ENCODE measurements at places on chromosomes 11 and 22.

- no peak for DNase-seq
Measured at GRCh38 chr22:48670731-48671130, 1156.9 kb downstream of the BRD1 start.

DNA sequence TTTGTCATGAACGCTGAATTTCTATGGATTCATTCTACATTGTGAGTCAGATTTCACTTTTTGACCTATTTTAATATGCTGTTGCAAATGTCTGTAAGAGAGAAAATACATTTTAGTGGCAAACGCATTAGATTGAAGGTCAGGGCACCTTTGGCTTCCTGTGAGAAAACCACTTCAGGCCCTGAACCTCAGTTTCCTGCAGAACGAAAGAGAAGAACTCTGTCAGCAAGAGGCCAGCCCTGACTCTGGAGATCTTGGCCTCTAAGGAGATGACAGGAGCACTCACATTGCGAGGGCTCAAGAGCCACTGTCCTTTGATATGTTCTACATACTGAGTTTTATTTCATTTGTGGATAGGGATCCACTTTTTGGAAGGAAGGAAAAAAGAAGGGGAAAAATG, 83.6 kb downstream of the KCNJ1 start:
- no peak for DNase-seq

DNA sequence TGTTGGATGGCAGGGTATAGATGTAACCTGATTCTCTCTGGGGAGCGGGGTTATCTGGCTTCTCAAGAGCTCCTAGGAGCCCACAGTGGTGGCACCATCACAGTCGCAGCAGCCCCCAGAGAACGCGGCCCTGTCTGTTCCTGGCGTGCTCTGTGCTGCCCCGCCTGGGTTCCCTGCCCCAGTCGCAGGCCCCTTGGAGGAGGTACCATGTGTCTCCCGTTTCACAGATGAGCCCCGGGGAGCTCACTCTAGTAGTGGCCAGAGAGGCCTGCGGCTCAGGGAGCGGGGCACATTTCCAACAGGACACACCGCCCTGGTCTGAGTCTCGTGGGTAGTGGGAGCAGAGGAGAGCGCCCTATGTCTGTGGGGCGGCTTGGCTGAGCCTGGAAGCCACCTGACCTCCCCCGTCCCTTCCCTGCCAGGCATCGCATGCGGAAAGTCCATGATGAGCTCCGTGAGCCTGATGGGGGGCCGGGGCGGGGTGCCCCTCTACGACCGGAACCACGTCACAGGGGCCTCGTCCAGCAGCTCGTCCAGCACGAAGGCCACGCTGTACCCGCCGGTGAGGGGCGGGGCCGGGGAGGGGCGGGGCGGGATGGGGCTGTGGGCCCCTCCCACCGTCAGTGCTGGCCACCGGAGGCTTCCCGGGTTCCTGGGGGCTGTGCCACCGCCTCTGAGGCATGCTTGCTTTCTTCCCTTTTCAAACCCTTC, 21.0 kb upstream of the PPP6R3 start:
- DNase-seq = no peak

GRCh38 chr11:87465716-87466115, 428.0 kb downstream of the TMEM135 start:
- no peak for DNase-seq

DNA sequence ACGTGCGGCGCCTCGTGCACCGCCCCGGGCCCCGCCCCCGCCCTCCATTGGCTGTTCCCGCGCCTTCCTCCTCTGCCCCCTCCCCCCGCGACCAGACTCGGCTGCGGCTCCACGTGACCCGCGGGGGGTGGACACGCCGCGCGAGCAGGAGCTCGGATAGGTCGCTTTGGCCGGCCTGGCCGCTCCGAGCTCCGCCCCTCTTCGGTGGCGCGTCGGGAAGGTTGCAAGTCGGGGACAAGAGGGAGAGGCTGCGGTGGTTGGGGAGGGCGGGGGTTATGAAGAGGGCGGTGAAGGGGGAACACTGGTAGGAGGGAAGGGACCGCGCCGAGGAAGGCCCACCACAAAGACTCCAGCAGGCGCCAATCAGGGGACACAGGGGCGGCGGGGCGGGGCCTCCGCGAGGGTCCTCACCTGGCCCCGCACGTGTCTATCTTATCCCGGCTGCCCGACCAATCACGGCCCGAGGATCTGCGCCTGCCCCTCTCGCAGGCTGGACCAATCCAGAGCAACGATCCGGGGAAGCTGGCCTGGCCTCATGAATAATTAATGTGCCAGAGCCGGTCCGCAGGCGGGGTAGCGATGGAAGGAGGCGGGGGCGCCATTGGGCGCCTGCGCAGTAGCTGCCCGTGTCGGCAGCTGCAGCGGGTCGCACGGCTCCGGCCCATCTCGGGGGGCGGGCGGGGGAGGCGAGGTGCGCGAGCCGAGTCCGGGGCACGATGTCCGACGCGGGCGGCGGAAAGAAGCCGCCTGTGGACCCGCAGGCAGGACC, at the start of gene TEF:
TSS of gene TEF (plus strand) at position 614 of the 769 bp plus-strand sequence. CDS start at position 717, 103 bp downstream.
- DNase-seq = peak; percentile 99

DNA sequence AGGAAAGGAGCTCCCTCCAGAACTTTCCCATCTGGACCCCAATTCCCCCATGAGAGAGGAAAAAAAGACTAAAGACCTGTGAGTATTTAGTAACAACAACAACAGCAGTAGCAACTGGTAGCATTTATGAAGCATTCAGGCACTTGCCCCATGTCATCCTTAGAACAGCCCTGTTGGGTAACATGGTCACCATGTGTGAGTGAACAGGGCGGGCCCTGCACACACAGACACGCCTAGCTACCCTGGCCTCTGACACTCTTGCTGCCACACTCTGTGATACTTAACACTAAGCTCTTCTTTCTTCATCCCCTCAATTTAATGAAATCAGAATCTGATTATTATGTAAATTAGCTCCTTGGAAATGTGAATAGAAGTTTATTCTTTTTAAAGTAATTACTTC, 26.1 kb upstream of the SLC25A18 start:
- peak; percentile 40 for DNase-seq

GRCh38 chr11:9626496-9627394, 37.1 kb upstream of the SWAP70 start:
- DNase-seq = no peak

- no peak for DNase-seq
Measured at GRCh38 chr22:24707470-24707801, 67.1 kb downstream of the PIWIL3 start.

GRCh38 chr11:65129649-65130441, 4.5 kb downstream of the SYVN1 start:
- DNase-seq = no peak

- peak; percentile 94 for DNase-seq
Measured at GRCh38 chr11:102798012-102798746, at the start of gene MMP1. Gene MMP1 (minus strand): TSS chr11:102798160. CDS start chr11:102798092, 68 bp downstream.

DNA sequence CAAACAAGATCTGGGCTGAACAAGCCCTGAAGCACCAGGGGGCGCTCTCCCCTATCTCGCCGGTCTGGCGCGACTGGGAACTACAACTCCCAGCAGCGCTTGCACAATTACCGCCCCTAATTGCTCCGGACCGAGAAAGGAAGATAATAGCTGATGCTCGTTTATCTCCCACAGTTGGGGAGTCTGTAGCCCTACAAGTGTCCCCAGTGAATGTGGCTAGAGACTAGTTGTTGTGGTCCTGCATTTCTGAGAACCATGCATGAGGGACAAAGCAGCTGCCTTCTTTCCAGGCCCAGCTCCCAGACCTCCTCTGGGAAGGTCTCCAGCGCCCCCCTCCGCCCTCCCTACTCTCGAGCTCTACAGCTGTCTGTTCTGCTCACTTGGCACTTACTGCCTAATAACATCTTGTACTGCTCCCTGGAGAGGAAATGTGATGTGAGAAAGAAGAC, 34.4 kb downstream of the NRXN2 start:
- peak; percentile 81 for DNase-seq

DNA sequence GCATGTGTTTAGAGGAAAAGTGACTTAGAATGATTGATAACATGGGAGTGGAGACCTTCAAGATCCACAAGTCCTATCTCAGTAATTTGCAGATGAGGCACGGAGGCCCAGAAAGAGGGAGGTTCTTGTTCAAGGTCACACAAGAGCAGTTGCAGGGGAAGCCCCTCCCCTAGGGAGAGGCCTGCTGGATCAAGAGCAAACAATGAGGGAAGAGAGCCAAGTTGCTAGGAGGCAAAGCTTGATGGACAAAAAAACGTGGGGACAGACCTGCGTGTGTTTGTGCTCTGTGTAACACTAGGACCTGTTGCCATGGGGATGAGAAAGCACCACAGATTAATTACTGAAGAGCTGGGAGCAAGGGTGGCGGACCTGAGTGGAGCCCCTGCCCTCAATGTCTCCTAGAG, 6.4 kb upstream of the MFRP start:
- no peak for DNase-seq

DNA sequence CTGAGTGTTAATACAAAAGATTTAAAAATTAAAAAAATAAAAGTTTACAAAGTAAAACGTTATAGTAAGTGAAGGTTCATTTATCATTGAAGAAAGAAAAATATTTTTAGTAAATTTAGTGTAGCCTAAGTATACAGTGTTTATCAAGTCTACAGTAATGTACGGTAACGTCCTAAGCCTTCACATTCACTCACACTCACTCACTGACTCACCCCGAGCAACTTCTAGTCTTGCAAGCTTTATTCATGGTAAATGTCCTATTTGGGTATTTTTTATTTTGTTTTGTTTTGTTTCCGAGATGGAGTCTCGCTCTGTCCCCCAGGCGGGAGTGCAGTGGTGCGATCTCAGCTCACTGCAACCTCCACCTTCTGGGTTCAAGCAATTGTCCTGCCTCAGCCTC, 8.8 kb downstream of the CASTOR1 start:
- DNase-seq = peak; percentile 27

DNA sequence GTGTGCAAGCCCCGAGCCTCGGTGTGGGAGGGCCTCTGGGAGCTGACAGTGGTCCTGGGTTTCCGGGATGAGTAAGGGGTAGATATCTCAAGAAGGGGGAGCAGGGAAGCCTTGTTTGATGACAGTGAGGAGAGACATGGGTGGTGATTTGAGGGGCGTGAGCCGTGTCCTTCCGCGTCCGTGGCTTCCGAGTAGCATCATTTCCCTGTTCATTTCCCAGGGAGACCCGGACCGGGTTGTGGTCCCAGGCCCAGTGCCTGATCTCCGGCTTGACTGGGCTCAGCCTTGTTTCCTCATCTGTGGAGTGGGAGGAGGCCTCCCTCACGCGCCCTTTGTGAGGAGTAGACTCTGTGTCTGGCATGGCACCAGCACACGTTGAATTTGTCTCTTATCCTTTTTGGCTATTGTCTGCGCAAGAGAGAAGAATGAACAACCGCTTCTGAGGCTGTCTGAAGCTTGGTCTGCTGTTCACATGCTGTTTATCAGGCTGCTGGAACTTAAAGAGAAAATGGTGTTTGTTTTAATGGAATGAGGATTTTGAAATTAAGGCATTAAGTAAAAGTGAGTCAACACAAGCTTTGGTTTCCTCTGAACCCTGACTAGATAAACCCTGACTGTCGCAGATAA, 348.5 kb downstream of the TBC1D22A start:
- DNase-seq = no peak

DNA sequence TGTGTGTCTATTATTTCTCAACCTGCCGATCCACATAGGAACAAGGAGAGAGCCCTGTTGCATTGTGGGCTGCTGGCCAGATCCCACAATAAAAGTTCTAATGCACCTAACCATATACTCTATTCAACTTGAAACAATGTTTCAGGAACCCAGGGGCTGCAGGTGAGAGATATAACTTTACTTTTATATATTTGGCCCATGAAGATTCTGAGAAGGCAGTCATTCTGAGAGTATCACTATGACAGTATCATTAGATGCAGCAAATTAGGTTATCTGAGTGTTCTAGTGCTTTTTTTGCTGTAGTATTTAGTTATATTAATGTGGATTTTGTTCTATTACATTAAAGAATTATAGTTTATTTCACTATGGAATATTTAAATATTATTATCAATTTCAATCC, 655.1 kb upstream of the ARHGAP42 start:
- no peak for DNase-seq

DNA sequence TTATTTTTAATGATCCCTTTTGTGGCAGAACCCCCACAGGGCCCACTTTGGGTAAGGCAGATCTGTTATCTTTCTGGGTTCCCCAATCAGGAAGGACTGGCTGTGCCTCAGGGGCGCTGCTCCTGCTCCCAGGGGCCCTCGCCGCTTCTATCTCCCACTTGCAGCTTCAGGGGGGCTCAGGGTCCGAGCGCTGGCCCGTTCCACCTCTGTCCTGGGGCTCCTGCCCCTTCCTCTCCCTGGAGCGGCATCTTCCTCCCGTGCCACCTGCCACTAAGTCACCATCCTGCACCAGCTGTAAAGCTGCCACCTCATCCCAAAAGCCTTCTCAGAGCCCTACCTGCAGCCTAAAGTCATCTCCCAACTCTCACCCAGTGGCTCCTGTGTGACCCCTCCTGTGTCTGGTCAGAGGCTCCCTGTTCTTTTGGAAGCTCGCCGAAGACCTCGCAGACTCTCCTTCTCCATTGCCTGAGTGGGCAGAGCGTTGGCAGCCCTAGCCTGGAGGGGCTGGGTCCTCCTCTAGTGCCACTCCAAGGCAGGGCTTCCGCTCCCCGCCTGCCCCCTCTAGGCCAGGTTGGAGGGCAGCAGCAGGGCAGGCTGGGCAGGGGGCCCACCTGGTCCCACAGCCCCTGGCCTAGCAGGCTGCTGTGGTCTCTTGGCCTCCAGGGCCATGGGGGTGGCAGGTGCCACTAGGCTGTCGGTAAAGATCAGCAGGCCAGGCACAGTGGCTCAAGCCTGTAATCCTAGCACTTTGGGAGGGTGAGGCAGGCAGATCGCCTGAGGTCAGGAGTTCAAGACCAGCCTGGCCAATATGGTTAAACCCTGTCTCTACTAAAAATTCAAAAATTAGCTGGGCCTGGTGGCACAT, 106.7 kb downstream of the MORC2 start:
- DNase-seq = no peak

DNA sequence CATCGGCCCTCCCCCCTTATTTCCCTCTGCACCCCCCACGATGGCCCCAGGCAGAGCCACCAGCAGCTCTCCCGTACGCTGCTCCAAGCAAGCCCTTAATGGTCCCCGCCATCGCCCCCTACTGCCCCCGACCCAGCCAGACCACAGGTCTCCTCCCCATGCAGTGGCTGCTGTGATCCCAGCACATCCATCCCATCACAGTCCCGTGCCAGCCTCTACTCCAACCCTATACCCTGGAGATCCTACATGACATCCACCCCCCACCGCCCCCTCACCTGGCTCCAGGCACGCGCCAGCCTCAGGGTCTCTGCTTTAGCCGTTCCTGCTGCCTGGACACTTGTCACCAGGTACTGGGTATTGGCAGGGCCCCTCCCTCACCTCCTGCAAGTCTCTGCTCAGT, 85.8 kb upstream of the RTL6 start:
- DNase-seq = no peak

DNA sequence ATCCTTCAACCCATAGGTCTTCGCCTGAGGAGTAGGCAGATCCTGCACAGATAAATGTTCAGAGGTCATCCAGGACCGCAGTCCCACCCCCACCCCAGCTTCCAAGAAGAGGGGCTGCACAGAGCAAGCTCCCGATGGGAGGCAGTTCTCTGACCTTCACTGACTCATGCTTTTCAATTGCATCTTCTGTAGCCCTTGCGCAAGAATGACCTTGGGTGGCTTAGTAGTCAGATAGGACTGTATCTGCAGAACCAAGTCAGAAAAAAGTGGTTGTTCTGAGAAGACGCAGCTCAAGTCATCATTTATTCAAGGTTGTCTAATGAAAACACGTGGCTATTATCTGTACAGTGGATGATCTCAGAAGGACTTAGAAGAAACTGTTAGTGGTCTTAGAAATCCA, 16.4 kb upstream of the GRAMD1B start:
- no peak for DNase-seq

GRCh38 chr11:132289590-132290256, 919.3 kb downstream of the NTM start:
- DNase-seq = no peak

GRCh38 chr11:99370549-99371216, 349.9 kb downstream of the CNTN5 start:
- DNase-seq = peak; percentile 63

GRCh38 chr11:61949169-61950034, 749 bp upstream of the BEST1 start:
- peak; percentile 74 for DNase-seq

Data from epithelial cell of esophagus (primary cell).